ENCODE measurements at places on chromosomes 1 and 21.

DNA sequence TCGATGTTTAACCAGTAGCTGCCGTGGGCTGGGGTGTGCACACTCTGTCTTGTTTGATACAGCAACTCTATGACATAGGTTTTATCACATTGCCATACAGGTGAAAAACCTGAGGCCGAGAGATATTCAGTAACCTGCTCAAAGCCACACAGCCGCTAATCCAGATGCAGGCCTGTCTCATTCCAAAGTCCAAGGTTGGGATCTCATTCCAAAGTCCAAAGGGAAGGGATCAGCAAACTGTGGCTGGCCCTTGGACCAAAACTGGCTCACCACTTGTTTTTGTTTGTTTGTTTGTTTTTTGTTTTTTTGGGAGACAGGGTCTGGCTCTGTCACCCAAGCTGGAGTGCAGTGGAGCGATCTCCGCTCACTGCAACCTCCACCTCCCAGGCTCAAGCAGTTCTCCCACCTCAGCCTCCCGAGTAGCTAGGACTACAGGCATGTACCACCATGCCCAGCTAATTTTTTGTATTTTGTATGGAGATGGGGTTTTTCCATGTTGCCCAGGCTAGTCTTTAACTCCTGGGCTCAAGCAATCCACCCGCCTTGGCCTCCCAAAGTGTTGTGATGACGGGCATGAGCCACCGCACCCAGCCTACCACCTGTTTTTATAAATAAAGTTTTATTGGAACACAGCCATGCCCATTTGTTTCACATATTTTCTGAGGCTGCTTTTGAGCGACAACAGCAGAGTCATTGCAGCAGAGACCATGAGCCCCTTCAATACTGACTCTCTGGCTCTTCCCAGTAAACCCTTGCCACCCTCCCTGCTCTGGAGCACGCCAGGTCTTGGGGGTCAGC, 163.4 kb upstream of the TMEM51 start:
- DNase-seq = no peak

DNA sequence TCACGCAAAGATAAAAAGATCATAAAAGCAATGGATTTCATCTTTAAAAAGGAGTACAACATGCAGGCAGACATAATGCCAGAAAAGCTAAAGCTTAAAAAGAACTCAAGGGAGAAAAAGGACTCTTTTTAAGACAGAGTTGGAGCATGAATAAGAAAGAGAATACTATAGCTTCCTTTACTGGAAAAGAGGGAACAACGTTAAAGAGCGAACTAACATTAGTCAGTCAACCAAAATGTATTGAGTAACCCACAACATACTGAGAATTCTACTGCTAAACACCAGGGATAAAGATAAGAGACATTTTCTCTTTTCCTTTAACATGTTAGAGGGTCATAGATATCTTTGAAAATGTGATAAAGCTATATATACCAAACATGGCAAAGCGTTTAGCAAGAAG, 182.0 kb downstream of the DUSP10 start:
- no peak for DNase-seq

GRCh38 chr1:213335084-213335483, 284.0 kb downstream of the RPS6KC1 start:
- no peak for DNase-seq

GRCh38 chr1:178564086-178564782, 51.3 kb downstream of the TEX35 start:
- no peak for DNase-seq

DNA sequence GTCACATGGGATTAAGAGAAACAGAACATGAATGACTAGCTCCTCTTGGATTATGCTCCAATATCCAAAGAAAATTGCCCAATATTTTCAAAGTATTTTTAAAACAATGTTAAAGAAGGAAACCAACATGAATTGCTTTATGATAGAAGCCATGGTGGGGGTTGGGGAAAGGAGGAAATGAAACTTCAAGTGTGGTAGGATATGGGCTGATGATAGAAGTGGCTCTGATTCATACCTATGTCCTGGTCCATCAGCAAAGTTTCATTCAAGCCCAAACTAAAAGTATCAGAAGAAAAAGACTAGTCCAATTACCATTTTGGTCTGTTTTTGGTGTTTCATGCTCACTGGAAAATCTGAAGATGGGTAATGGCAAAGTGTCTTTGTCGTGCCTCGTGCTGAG, 104.2 kb upstream of the PROX1 start:
- DNase-seq = no peak

DNA sequence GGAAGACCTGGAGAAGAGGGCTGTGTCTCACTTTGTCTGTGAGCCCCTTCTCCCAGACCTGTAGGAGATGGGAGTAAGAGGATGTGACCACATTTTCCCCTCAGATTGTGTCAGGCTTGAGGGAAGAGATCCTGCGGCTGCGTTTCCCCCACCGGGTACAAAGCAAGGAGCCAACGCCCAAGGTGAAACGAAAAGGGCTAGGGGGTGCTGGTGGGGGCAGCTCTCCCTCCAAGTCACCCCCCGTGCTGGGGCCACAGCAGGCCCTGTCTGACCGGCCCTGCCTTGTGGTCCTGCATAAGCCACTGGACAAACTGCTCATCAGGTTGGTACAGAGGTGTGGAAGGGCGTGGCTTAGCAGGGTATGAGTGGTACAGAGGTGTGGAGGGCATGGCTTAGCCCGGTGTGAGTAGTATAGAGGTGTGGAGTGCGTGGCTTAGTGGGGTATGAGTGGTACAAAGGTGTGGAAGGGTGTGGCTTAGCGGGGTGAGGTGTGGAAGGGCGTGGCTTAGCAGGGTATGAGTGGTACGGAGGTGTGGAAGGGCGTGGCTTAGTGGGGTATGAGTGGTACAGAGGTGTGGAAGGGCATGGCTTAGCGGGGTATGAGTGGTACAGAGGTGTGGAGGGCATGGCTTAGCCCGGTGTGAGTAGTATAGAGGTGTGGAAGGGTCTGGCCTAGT, 30.6 kb downstream of the HYI start:
- no peak for DNase-seq

DNA sequence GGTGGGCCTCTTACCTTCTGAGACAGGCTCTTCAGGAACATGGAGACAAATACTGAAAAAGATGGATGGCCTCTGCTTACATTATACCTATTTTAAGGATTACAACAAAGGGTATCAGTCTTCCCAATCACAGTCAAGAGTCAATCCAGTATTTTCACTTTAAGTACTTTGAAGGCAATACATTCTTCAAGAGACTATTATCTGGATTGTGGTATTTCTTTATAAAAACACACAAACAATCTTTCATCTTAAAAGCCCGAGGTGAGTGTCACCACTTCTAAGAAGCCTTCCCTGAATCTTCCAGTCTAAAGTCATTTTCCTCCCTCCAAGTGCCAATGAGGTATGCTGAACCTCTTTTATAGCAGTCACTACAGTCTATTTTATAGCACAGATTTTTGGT, 45.3 kb downstream of the WASF2 start:
- DNase-seq = no peak

DNA sequence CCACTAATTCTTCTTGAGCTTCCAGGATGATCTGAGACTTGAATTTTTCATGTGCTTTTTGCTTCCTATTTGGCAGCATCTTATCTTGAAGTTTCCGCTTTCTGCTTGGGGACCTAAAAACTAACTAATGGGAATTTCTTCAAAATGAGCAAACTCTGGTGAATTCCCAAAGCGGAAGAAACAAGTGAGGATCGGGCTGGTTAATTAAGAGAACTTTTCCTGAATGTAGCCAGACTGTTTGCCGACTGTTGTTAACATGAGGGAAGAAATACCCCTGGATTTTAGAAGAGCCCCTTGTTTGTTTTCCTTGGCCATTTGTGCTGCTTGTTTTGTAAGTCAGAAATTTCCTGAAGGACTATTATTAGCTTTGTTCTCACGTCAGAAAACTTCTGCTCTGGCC, 6.1 kb upstream of the SELE start:
- DNase-seq = no peak

DNA sequence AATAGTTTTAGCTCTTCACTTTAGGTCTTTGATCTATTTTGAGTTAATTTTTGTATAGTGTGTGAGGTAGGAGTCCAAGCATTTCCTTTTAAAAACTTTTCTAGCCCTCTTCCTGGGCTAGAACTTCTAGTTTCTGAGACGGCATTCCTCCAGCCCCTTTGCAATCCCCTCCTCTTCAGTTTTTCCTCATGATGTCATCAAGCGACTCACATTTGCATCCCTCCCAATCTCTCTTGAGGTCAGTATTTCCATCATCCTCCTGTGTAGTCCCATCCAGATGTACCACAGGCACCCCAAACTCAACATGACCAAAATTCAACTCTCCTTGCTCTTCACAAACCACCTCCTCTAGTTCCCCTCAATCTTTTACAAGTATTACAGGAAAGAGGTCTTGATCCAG, 10.7 kb downstream of the HMGN2 start:
- no peak for DNase-seq

DNA sequence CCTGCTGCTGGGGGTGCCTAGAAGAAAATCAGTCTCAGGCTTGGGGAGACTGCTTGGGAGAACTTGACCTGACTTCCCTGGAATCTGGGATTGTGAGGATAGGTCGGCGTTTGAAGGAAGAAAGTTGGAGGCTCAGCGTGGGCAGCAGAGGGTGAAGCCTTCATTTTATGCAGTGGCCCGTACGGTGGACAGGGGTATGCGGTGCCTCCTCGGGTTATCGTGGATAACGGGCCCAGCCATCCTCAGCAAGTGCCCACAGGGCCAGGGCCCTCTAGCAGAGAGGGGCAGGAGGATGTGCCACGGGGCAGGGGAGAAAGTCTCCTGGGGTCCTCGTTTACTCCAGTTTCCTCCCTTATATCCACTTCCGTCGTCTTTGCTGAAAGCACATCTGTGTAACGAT, 34.0 kb downstream of the CHAF1B start:
- no peak for DNase-seq
